ENCODE measurements at places on chromosomes 1 and 21. TPM values are rescaled to one million over a fixed set of nuclear protein-coding genes. Genes with fewer than 3 reads are reported as not detected.

DNA sequence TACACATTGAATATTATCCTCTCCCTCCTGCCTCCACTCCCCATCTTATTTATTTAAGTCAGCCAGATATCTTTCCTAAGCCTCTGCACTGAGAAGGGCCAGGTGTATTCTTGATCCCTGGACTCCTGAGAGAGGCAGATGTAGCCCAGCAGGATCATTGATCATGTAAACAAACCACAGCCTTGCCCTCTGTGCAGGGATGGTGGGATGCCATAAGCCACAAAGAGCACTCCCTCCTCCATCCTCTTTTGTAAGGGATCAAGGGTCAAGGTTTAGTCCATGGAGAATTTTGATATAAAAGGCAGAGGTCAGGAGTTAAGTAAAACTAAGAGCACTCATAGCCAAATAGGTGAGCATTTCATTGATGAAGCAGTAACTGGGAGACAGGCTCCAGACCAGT lies 17.3 kb downstream of the PHGDH start:
- DNase-seq = no peak
- no peaks in the 10 kb centered on the region for H3K36me3 ChIP-seq
- H3K27me3 ChIP-seq = no peaks in the 10 kb centered on the region
- H3K4me1 ChIP-seq = peaks cover 5% of the 10 kb centered on the region
- H3K4me3 ChIP-seq = no peak overlapping the region

DNA sequence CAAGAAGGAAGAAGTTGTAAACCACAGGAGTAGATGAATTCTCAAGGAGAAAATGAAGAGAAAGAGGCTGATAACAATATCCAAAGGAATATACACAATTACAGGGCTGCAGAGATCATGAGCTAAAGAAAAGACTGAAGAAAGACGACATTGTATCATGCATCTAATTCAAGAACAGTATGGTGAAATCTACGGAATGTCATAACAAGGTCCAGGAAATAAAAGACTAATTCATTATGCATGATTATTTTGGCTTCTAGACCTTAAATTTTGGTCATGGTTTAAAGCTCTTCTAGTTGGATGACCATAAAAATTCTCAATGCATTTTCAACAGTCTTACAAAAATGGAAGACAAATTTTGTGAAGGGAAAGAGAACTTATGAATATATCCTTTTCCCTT lies 71.7 kb downstream of the SH3GLB1 start:
- H3K4me3 ChIP-seq = no peak overlapping the region
- no peak for DNase-seq
- H3K4me1 ChIP-seq = no peaks in the 10 kb centered on the region
- H3K27ac ChIP-seq = no peak overlapping the region
- H3K36me3 ChIP-seq = no peaks in the 10 kb centered on the region
- H3K27me3 ChIP-seq = no peaks in the 10 kb centered on the region

DNA sequence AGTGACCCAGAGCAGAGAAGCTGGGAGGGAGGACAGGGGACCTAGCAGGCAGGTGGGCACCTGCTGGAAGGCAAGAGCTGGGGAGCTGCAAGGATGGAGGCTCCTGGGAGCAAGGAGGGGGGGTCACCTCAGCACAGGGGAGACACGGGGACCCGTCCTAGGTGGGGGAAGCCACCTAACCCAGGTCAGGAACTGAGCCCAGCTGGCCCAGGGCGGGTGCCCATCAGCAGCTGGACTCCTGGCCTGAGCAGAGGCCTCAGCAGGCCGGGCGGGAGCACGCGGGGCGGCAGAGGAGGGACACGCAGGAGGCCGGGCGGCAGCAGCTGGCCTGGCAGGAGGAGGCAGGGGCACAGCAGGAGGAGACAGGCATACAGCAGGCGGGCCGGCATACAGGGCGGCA lies 949 bp downstream of the KRTAP10-1 start:
- H3K27ac ChIP-seq = no peak overlapping the region
- H3K27me3 ChIP-seq = no peaks in the 10 kb centered on the region
- no peak for DNase-seq
- H3K4me3 ChIP-seq = no peak overlapping the region

- no peaks in the 10 kb centered on the region for H3K36me3 ChIP-seq
- H3K4me3 ChIP-seq = no peak overlapping the region
- H3K27ac ChIP-seq = no peak overlapping the region
- H3K27me3 ChIP-seq = no peaks in the 10 kb centered on the region
- DNase-seq = no peak
These were observed 13.6 kb downstream of the NID1 start for GRCh38 chr1:236051242-236051791.

- no peak for DNase-seq
- H3K27me3 ChIP-seq = no peaks in the 10 kb centered on the region
- no peak overlapping the region for H3K4me3 ChIP-seq
- H3K36me3 ChIP-seq = no peaks in the 10 kb centered on the region
- no peak overlapping the region for H3K27ac ChIP-seq
These were observed 18.2 kb upstream of the AHCTF1 start for GRCh38 chr1:246949956-246950355.

DNA sequence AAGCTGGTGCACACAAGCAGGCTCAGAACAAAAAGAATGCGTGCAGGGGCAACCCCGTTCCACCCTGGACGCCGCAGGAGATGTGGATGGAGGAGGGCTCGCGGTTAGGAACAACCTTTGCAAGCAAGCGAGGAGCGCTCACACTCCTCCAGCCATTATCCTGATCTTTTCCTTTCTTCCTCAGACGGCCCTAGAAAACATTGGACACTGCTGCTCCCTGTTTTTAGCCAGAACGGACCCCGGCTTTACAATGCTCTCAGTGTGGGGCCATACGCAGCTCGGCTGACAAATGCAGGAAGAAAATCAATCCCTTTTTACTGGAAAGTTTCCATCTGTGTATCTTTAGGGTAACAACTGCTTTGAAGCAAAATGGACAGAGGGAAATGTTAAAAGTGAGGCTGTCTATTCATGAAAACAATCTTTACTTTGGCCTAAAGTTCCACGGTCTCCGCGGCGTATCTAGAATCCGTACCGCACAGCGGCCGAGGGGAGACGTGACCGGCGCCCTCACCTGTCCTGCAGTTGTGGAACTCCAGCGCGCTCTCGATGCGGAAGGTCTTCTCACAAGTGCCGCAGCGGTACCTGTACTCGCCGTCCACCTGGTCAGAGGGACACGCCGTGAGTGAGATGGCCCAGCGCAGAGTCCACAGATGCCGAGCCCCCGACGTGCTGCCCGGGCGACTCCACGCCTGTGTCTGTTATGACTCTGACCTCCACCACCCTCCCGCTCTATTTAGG lies 44.0 kb downstream of the PRDM15 start:
- H3K4me3 ChIP-seq = no peak overlapping the region
- no peak for DNase-seq
- no peaks in the 10 kb centered on the region for H3K36me3 ChIP-seq
- no peak overlapping the region for H3K27ac ChIP-seq
- H3K4me1 ChIP-seq = no peaks in the 10 kb centered on the region
- H3K27me3 ChIP-seq = no peaks in the 10 kb centered on the region

DNA sequence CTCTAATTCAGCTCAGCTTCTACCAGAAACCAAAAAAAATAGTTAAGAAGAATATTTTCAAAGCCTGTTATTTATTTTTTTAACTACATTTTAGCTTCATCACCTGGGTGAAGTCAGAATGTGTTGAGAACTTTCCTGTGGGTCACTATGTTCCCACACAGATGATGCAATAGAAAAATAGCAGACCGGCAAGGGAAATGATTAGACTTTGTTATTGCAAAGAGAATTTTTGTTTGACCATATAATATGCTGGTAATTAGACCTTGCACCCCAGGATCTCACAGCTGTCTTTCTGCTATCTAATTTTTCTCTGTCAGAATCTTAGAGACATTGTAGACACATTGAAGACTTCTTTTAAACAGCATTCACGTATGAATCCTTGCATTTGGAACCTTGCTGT lies 299.3 kb downstream of the TBX15 start:
- H3K4me1 ChIP-seq = no peaks in the 10 kb centered on the region
- no peak for DNase-seq
- H3K4me3 ChIP-seq = no peak overlapping the region

DNA sequence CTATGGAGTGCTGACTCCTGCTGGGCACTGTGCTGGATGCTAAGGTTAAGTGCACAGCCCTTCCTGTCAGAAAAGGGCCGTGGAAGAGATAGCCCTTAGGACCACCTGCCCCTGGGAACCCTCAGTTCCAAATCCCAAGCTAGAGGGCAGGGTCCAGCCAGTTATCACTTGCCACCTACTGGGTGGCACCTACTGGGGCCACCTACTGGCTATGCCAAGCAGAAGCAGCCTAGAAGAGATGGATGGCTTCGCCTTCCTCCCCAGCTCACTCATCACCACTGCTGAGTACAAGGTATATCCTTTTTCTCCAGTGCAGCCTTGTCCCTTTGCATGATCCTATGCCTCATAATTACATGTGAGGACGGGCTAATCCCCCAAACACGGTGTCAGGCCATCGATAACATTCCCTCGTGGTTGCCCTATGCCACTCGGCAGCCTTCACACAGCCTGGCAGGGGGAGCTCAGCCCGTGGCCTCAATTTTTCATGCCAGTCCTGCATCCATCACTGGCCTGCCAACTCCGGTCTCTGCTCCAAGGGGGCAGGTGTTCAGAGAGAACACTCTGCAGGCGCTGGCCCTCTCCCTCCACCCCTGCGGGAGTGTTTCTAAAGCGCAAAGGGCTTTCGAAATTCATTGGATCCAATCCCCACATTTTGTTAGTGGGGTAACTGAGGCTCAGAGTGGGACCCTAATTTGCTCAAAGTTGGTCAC lies 49.0 kb downstream of the SYT2 start:
- H3K27ac ChIP-seq = no peak overlapping the region
- no peaks in the 10 kb centered on the region for H3K4me1 ChIP-seq
- no peak for DNase-seq
- no peaks in the 10 kb centered on the region for H3K36me3 ChIP-seq
- H3K27me3 ChIP-seq = peaks cover 3% of the 10 kb centered on the region
- no peak overlapping the region for H3K4me3 ChIP-seq

DNA sequence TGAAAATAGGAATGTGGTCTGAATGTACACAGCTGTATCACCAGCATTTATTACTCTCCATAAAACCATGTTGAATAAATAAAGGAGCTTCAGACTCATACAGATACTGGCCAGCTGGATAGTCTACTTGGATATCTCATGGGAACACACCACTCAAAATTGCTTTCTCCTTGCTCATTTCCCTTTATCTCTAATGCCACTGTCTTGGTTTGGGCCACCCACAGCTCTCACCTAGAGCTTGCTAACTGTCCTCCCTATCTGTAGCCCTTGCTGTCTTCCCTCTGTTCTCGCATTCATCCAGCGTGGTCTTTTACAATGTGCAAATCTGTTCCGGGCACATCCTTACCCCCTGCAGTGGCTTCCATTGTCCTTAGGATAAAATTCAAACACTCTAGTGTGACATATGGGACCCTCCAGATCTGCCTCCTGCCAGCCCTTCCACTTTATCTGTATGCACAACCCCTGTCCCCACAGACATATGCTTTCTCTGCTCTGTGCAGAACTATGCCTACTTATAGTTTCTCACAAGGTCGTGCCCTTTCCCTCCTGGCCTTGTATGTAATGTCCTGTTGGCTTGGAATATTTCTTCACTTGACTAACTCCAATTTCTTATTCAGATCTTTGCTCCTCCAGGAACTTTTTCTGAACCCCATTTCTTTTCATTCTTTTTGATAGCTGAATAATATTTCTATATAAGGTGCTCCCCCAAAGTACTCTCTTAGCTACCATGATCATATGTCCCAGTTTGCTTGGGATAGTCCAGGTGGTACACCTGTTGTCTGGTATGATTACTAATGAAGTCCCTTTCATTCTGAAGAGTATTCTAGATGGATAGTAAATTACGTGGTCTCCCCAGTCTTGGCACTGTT lies 2.9 kb downstream of the FLVCR1 start:
- no peaks in the 10 kb centered on the region for H3K27me3 ChIP-seq
- no peaks in the 10 kb centered on the region for H3K4me1 ChIP-seq
- no peak overlapping the region for H3K27ac ChIP-seq
- no peaks in the 10 kb centered on the region for H3K36me3 ChIP-seq
- DNase-seq = no peak

- H3K27ac ChIP-seq = no peak overlapping the region
- H3K4me1 ChIP-seq = no peaks in the 10 kb centered on the region
- no peaks in the 10 kb centered on the region for H3K27me3 ChIP-seq
These were observed 30.9 kb downstream of the PRSS38 start for GRCh38 chr1:227846265-227846858.

GRCh38 chr1:185439727-185440415 lies 122.8 kb upstream of the IVNS1ABP start:
- no peak overlapping the region for H3K4me3 ChIP-seq
- H3K36me3 ChIP-seq = no peaks in the 10 kb centered on the region
- no peaks in the 10 kb centered on the region for H3K4me1 ChIP-seq

- DNase-seq = no peak
- no peak overlapping the region for H3K27ac ChIP-seq
- H3K4me3 ChIP-seq = no peak overlapping the region
- no peaks in the 10 kb centered on the region for H3K36me3 ChIP-seq
- no peaks in the 10 kb centered on the region for H3K27me3 ChIP-seq
These were observed 2.5 kb upstream of the C1QA start for GRCh38 chr1:22633697-22634463.

DNA sequence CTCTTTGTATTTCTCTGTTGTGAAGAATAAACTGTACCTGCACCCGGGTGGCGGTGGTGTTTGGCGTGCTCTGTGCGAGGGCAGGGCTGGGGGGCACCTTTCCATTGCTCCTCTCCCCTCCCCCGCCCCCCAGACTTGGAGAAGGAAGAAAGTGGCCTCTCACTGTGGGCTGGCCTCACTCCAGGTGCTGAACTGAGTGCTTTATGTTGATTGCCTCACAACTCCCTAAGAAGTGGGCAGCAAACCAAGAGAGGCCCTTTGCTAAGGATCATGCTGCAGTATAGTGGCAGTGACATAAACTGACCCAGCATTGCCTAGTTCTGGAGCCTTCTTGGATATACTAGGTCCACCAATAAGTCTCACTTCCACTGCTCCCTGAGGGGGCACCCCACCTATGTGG lies 20.2 kb downstream of the A3GALT2 start:
- H3K4me1 ChIP-seq = peaks cover 10% of the 10 kb centered on the region
- no peak overlapping the region for H3K4me3 ChIP-seq
- H3K27me3 ChIP-seq = no peaks in the 10 kb centered on the region

DNA sequence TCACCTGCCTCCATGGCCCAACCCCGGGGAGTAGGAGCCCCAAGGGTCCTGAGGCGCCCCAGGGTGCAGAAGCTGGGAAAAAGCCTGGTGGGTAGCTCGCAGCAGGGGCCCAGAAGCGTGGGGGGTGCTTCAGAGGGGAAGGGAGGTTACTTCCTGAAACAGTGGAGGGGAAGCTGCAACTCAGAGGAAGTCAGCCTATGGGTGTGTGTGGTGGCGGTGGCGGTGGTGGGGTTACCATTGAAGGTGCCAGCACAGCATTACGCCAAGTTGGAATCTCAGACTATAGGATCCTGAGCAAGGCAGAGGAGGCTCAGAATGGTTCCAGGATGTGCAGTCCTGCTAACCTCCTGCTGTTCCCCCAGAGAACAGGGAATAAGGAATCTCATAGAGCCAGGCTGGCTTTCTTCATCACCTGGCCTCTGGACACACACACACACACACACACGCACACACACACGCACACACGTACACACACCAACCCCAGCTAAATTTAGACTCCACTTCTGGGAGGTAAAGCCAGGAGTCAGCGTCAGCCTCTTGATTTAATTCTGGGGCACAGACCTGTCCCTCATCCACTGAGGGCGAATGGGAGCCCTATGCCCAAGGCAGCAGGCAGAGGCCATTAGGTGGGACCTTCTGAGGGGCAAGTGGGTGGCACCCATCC lies 1.3 kb downstream of the DENND4B start:
- no peaks in the 10 kb centered on the region for H3K4me1 ChIP-seq
- no peak for DNase-seq
- H3K4me3 ChIP-seq = peak overlapping the region; percentile 95

Gene ITGB2
- total RNA-seq = 92.8 TPM

Gene FCGR1A
- 2.8 TPM for total RNA-seq

Gene ABCA4
- 3.5 TPM for total RNA-seq

Gene NUP210L
- not detected for total RNA-seq

Gene NOTCH2NLA
- 74.1 TPM for total RNA-seq

Measured in breast epithelium (tissue), 4 donors.